ENCODE measurements at places on chromosomes 16 and 17. TPM values are rescaled to one million over a fixed set of nuclear protein-coding genes. Genes with fewer than 3 reads are reported as not detected.
A peak's percentile ranks its signal among the peaks of the same experiment; 100 is the strongest.

The GAS2L2 gene
- 0.15 TPM for polyA plus RNA-seq

GRCh38 chr17:491086-492021, 138.7 kb upstream of the RPH3AL start:
- DNase-seq = peak; percentile 82

The ABCC3 gene
- 0.45 TPM for polyA plus RNA-seq

DNA sequence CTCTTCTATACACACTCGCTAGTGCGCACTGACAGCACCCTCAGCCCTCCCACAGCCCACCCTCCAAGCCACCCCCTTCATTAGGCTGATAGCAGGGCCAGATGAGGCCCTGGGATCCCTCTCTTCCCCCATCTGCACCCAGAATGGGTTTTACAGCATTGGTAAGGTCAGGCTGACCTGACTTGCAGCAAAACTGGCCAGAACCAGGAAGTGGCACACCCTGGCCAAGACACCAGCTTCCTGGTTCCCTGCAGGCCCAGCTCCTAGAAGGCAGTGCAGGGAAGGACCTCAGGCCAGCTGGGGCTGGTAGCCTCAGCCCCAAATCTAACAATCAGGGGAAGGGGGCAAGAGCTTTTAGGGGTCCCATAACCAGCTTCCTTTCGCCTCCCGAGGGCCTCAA, 50.0 kb upstream of the MRPS23 start:
- DNase-seq = peak; percentile 72

GRCh38 chr16:2983706-2984136, 3.5 kb upstream of the PKMYT1 start:
- peak; percentile 90 for DNase-seq

DNA sequence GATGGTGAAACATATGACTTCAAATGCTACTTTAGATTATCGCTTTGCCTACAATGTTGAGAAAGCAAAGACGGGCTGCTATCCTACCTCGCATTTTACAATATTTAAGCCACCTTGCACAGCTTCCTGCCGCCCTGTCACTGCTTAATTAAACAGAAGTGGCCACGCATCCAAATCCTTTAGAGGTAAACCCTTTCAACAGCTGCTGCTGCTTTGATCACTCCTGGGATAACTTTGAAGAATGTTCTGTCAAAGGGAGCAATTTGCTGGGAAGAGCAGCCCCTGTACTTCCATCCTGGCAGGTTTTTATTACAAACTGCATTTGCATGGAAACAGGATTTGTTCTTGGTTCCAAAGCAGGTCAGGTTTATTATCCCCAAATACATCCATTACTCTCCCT, 24.2 kb upstream of the SSTR2 start:
- DNase-seq = no peak

DNA sequence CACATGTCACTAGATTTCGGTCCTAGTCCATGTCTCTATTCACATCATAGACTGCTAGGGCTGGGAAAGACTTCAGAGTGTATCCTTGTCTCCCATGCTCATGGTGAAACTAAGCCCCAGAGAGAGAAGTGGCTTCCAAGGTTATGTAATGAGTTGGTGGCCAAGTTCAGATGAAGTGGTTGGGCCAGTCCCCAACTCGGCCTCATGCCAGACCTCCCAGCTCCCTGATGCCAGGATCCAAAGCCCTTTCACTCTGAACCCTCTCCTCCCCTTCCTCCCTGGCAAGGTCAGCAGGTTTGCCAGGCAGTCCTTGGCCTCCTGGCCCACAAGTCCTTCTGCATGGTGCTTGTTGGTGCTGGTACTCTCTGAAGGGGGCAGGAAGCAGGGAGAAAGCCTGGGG, 189.7 kb downstream of the AXIN2 start:
- DNase-seq = no peak

DNA sequence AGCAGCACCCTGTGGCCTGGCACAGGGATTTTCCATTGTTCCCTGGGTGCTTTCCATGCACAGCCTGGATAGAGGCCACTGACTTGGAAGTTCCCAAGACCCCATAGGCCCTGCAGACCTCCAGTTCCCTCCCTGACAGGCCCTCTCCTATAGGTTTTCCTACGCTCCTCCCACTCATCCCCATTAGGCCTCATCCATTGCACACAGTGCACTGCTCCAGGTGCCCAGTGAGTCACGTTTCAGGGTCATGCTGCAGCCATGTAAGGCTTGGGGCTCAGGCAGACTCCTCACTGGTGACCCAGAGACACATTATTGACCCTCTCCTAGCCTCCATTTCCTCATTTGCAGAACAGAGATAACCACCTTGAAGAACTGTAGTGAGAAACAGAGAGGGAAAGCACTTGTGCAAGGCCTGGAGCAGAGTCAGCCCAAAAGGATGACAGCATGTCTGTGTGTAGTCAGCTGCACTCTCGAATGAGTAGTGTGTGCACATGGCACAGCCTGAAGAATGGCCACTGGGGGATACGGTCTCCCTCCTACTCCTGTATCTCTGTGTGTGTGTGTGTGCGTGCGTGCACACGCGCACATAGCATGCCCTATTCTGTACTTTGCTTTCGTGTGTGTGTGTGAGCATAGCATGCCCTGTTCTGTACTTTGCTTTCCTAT, 26.8 kb downstream of the DRC3 start:
- peak; percentile 14 for DNase-seq

DNA sequence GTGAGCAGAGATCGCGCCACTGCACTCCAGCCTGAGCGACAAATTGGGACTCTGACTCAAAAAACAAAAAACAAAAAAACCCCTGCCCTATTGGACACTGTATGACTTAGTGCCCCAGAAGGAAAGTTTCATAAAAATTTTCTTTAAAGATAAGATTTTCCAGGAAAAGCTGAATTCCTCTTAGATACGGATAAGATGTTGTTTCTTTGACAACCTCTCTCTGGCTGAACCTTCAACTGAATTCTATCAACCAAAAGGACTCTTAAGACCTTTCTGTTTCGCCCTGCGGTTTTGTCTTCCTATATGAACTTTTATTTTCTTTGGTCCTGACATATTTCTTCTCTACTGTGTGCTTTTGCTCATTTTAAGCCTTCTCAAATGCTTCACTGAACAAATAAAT, 35.8 kb downstream of the CPPED1 start:
- DNase-seq = no peak

The LRRC37B gene
- polyA plus RNA-seq = 1.5 TPM

GRCh38 chr17:47935961-47936360, 5.4 kb upstream of the PNPO start:
- DNase-seq = no peak

The CTRB2 gene
- 0.63 TPM for polyA plus RNA-seq

The HOXB4 gene
- polyA plus RNA-seq = 0.55 TPM

The KIF18B gene
- not detected for polyA plus RNA-seq

The FBXW10 gene
- 0.23 TPM for polyA plus RNA-seq

The CMTM1 gene
- not detected for polyA plus RNA-seq

GRCh38 chr17:17150448-17150800, 55.7 kb downstream of the PLD6 start:
- DNase-seq = no peak

DNA sequence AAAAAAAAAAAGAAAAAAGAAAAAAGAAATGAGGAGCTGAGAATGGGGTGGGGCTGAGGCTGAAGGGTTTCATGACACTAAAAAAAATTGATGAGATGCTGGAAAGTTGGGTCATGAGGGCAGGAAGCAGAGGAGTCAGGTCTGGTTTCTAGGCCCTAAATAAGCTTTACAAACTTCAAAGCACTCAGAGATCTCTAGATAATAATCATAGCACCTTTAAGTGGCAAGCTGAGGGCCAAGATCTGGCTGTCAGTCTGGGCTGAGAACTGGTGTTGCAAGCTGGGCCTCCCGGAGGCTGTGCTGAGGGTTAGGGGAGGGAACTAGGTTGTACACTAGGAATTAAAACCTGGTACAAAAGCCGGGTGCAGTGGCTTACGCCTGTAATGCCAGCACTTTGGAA, 6.4 kb downstream of the ZNF764 start:
- no peak for DNase-seq

GRCh38 chr16:78057803-78058564, 35.6 kb downstream of the CLEC3A start:
- DNase-seq = no peak

- DNase-seq = peak; percentile 46
Observed at GRCh38 chr17:75105126-75106080, 4.4 kb upstream of the ARMC7 start.

DNA sequence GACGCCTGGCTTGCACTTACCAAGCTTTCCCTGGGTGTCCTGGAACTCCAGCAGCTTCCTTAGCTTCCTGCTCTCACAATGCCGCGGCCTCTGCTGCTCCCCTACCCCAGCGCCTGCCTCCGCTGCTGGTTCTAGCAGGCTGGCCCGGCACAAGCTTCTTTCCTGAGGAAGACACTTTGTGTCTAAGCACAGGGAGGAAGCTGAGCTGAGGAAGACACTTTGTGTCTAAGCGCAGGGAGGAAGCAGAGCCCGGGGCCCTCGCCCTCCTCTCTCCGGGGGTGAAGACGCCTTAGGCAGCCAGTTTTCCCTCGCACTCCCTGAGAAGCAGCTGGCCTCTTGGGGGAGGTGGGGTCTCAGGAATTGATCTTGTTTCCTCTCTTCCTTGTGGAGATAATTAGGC, 64.9 kb downstream of the PLD6 start:
- no peak for DNase-seq

DNA sequence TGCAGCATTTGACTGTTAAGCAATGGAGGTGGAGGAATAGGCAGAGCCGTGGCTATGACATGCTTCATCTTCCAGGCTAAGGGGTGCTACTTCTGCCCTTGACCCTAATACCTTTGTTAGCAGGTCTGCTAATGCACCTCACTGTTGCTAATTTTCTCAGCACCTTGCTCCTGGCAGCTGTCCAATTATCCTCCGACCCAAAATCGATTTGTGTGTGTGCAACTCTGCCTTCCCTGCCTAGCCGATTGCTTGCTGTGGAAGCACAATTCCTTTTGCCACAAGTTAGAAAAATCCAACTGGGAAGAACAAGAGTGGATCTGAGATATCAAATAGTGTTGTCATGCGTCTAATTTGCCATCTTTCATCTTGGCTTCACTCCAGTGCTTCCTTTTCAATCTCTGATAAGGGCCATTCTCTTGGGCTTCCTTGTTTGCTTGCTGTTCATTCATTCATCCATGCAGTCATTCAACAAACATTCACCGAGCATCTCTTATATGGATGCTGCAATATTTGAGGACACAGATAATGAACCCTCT, 422.8 kb downstream of the RBFOX1 start:
- DNase-seq = no peak

GRCh38 chr17:9044772-9045463, 23.6 kb downstream of the NTN1 start:
- DNase-seq = no peak

- no peak for DNase-seq
Observed at GRCh38 chr17:36861531-36861930, 75.7 kb upstream of the LHX1 start.

- DNase-seq = no peak
Observed at GRCh38 chr16:354291-354881, 1.9 kb upstream of the AXIN1 start.

The RHOT1 gene
- polyA plus RNA-seq = 32.0 TPM

DNA sequence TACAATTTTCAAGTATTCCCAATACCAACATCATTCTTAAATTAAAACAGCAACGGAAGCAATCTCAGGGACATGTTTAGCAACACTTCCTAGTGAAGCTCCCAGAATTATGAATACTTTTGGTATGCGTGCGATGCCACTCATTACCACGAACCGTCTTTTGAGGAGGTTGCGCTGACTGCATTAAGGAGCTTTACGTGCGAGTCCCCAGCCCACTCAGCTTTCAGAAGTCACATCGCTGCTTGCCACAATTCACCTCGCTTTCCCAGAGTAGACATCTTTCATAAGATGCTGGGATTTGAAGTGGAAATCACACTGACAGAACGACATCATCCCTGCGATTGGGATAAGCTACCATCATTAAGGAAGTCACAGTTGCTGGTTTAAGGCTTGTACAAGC, 441.6 kb upstream of the HSBP1 start:
- DNase-seq = no peak

The WIPF2 gene
- polyA plus RNA-seq = 4.8 TPM

GRCh38 chr17:38691154-38691553, 13.9 kb upstream of the MLLT6 start:
- DNase-seq = no peak

DNA sequence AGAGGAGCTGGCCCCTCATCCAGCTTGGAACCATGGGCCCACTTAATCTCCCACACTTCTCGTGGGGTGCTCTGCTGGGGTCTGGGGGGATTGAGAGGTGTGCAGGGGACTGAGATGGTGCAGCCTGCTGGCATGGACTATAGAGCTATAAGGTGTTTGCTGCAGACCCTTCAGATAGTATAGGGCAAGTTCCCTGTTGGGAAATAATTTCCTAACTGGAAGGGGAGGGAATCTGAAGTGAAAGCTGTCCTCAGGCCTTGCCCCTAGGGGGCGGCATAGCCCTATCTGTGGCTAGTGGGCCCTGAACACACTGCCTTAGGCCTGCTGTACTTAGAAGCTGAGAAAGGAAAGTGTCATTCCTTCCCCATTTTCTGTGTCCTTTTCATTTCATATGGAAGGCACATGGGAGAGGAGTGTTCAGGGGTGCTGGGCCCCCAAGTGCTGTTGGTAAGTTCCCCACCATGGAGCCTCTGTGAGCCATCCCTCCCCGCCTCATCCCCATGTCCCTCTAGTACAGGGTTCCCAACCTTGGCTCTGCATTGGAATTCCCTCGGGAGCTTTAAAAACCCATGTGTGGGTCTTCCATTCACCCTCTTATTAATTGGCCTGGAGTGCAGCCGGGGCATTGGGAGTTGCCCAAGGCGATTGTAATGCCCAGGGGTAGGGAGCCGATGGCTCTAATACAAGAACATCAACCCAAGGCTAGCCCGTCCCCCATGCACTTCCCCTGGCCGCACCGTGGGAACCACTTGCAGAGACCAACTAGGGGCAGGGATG, 19.7 kb downstream of the GOSR2 start:
- peak; percentile 63 for DNase-seq

The KCTD19 gene
- polyA plus RNA-seq = not detected

The ZNF624 gene
- polyA plus RNA-seq = 0.53 TPM

The BAIAP3 gene
- polyA plus RNA-seq = 0.62 TPM

GRCh38 chr17:42889809-42890208, 10.8 kb upstream of the G6PC1 start:
- no peak for DNase-seq

DNA sequence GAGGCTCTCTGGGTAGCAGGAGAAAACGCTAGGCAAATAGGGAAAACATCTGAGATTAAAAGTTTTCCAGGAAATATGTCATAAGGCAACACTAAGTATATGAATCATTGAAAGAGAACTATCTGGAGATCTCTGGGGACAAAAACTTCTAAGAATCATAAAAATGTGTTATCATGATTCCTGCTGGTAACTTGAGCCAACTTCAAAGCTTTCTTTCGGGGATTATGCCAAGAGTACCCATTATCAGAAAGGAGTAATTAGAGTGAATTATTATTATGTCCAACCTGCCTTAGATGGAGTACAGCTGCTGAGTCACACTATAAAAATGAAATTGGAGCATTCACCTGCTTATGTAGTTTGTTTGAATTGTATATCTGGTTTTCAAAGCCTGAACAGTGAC, 488.5 kb upstream of the SOX9 start:
- no peak for DNase-seq

DNA sequence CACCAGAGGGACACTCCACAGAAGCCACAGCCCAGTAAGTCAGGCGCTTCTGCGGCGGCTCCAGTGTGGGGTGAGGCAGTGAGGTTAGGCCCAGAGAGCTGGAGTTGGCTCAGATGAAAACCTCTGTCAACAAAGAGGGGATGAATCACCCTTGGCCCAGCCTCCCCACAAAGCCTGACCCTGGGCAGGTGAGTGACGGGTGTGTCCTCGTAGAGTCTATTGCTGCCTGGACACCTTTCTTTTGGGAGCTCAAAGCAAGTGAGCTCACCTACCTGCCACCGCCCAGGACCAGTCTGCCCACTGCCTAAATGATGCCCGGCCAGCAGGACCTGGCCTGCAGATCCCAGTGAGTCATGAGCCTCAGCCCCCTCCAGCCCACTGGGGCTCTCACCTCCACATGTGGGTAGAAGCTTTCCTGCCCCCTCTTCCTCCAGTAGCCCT, 24.9 kb upstream of the DBNDD1 start:
- no peak for DNase-seq

The DYNC1LI2 gene
- 38.3 TPM for polyA plus RNA-seq

The PLEKHM1 gene
- polyA plus RNA-seq = 25.5 TPM
